NCI-H187 treated with DMSO at 0.1 percent for 48 hours (cell line): ENCODE measurements at places on chromosomes 11 and 22.

DNA sequence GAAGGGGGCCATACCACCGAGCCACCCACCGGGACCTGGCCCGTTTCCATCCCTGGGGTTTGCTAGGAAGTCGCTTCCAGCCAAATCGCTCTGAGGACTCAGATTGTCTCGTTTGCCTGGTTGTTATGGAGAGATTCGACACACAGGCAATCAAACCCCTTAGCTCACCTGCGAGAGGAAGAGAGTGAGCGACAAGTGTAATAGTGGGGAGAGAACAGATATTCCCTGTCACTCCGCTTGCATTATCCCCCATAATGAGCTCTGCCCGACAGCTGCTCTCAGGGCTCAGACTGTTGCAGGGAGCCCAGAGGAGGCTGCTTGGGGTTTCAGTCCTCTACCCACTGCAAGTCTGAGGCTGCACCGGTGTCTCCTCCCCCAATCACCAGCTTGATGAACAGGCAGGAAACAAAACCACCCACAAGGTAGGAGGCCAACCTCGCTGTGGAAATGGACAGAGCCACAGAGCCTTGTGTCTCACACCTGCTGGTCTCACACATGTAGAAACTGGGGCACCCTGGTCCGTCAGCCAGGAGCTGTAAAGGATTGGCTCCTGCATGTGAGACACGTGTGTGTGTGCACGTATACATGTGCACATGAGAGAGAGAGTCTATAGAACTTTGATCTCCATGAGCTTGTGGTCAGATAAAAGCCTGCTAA, 351.1 kb downstream of the BUD13 start:
- DNase-seq, result no peak

GRCh38 chr22:35591714-35592417, 25.3 kb downstream of the MB start:
- DNase-seq, result no peak

GRCh38 chr11:106271086-106271485, 193.6 kb downstream of the AASDHPPT start:
- no peak for DNase-seq

DNA sequence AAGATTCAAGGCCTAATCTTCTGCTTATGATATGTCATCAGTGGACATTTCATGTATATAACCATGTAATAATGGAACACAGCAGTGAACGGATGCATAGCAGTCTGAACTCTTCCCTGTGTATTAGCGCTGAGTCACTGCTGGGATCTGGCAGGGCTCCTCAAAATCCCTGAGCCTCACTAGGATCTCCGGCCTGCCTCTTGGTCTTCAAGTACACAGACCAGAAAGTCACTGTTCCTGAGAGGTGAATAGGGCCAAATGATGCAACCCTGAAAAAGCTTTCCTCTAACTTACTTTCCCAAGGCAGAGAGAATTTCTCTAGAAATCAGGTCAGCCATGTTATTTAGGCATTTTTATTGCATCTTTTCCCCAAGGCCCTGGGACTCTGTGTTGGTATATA, 35.0 kb downstream of the POU2AF1 start:
- DNase-seq, result no peak

DNA sequence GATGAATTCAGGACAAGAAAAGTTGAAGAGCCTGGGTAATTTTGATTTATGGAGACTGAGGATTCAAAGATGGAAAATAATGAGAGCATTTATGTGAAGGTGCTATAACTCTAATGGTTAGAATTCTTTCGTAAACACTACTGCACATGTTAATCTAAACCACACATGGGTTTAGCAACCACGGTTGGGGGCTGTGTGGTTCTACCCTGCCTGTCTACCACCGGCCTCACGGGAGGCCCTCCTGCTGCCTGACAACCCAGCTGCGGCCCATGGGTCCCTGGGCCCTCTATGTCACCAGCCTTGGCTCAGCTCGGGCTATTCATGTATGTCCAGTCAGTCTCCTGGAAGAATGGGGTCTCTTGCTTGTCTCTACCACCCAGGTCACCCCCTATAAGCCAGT, 68.5 kb upstream of the ARFGAP3 start:
- no peak for DNase-seq

- DNase-seq, result no peak
Measured at GRCh38 chr11:33829430-33830141, 55.3 kb upstream of the FBXO3 start.

DNA sequence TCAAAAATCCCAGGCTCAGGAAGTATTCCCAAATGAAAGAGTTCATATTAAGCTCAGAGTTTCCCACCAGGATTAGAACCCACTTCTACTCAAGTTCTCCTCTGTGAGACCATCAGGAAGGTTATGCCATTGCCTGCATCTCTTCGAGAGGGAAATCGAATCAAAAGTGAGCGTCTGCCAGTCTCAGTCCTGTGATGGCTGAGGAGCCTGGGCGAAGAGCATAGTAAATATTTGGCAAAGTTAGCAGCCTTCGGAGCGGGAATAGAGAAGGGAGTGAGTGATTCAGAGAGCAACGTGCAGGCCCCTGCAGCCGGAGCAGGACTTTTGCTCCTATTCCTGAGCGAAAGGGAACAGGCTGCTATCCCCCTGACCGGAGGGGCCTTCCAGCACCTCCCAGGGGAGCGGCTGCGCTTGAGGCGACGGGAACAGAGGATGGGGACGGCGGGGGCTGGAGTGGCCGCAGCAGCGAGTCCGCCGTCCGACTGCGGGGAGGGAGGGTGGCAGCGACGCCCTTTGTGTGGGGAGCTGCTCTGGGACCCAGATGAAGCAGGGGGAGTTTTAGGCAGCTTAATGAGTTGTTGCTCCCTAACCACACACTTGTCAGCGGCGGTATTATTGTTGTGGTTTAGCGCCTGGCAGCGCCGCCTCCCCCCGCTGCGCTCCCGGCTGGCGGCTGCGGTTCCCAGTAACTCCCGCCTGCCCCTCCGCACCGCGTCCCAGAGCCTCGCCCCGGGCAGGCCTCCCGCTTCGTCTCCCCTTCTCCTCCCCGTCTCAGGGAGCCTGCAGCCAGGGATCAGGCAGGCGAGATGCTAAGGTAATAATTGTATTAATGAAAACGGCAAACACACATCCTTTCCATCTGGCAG, 21.7 kb upstream of the NRGN start:
- no peak for DNase-seq

DNA sequence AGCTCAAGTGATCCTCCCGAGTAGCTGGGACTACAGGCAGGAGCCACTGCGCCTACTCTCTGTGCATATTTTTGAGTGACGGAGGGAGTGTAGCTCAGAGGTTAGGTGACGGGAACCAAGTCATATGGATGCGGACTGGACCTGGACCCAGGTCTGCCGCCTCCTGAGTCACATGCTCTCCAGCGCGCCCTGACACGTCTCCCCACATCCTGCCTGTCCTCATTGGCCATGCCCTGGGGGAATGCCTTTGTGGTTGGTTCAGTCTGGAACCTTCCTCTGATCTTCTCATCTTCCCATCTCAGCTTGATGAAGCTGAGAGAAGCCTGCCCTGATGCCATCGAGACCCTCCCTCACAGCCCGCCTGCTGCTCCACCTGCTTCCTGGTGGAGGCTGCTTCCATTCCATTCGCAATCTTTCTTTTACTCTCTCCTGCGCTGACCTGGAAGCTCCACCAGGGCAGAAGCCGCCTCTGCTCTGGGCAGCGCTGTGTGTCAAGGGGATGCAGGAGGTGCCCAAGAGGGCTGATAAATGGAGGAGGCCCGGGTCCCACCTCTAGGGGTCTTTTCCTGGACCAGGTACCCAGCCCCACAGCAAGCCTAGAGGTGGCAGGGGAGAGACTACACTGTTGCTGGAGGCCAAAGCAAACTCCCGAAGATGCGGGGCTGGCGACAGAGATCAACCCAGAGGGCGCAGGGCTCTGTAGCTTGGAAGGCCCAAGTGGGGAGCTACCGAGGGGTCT, 13.9 kb upstream of the BAIAP2L2 start:
- no peak for DNase-seq

DNA sequence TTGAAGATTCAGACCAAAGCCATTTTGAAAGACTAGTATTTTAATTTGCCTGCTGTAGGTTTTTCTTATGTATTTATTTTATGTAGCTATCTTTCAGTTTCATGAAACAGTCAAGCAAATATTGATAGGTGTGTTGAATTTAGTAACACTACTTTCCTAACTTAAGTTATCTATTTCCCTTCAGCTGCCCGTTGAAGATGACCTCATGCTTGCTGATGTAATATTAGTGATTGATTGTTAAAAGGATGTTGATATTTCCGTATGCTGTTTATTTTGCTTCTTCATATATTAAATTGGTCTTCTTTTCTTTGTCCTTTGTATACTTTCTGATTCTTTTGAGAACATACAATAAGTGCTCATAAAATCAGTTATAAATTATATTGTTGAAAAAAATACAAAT, 86.8 kb upstream of the CHORDC1 start:
- no peak for DNase-seq

DNA sequence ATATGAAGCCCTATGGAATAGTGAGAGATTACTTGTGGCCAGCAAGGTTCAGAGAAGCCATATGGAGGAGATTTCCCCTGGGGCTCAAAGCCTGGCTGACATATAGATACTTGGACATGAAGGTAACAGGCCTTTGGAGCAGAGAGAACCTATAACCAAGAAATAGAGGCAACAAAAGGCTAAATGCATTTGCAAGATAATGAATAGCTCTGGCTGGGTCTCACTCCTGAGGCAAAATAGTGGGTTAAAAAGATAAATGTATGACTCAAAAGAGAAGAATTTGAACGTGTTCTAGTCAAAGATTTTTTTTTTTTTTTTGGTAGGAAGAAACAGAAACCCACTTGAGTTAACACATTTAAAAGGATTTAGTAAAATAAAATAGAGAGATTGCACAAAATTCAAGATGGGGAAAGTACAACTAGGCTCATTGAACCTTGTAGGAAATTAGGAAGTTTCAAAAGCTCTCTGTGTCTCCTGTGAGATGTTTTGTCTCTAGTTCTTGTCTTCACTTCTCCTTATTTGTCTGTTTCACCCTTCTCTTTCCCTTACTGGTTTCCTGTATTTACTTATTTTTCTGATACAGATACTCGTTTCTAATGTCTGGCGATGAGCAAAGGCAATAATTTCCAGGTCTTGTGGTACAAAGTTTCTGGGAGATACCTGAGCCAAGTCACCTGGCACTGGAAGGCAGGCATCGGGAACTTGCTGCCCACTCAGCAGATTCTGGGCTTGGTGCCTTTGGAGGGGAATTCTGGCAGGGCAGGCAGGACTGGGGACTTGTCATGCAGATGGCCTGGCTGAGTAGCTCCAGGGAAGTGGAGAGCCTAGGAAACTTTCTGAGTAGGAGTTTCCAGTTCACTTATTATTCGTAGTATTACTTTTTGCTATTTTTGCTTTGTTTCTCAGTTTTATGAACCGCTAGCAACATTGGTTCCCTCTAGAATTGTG, 49.2 kb upstream of the SESN3 start:
- DNase-seq, result no peak
